Stimulated activated CD4-positive, alpha-beta T cell treated with anti-CD3 and anti-CD28 coated beads, Interleukin-1b, Interleukin-23, amount 100 ng/mL, for 1 hour (primary cell): ENCODE measurements at places on chromosomes 3 and 15.

DNA sequence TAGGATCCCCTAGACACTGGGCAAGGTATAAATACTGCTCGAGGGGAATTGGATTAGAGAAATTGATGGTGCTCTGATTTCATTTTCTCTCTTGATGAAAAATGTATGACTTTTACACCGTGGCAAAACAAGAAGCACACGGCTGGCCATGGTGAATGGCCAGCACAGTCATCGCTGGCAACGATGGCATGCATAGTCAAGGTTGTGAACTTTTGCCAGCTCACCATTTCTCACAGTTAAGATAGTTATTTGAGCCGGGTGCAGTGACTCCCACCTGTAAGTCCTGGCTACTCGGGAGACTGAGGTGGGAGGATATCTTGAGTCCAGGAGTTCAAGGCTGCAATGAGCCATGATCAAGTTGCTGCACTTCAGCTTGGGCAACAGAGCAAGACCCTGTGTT, 95.4 kb downstream of the HMG20A start:
- DNase-seq = no peak

DNA sequence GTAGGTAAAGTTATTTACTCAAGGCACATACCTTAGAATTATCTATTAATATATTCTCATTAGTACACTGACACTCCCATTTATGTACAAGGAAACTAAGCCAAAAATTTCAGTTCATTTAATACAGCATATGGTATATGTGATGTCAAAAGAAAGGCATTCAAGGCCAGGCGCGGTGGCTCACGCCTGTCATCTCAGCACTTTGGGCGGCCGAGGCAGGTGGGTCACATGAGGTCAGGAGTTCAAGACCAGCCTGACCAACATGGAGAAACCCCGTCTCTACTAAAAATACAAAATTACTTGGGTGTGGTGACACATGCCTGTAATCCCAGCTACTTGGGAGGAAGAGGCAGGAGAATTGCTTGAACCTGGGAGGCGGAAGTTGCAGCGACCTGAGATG, 435.2 kb downstream of the GBE1 start:
- no peak for DNase-seq

GRCh38 chr3:96813134-96813819, 1.1 kb upstream of the EPHA6 start:
- no peak for DNase-seq

- DNase-seq = no peak
These were observed 19.5 kb downstream of the SHF start for GRCh38 chr15:45168286-45168685.

DNA sequence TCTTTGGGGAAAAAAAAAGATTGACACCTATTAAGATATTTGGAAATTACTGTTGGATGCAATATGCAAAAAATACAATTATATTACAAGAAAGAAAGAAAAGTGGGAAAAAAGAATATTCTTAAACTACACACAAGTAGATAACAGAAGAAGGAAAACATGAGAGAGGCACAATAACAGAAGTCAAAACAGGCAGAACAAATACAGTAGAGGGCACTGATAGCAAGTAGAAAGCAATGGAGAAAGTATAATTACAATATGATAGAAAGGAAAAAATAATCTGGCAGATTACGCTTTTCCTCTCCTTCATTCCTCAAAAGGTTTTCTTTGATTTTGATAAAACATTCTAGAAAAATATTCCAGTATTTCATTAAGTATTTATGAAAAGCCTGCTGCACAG, 72.1 kb downstream of the ADAM10 start:
- DNase-seq = no peak

- no peak for DNase-seq
These were observed 100.5 kb upstream of the SKOR1 start for GRCh38 chr15:67724691-67725375.

- DNase-seq = no peak
These were observed 256.7 kb upstream of the SATB1 start for GRCh38 chr3:18681818-18682345.

DNA sequence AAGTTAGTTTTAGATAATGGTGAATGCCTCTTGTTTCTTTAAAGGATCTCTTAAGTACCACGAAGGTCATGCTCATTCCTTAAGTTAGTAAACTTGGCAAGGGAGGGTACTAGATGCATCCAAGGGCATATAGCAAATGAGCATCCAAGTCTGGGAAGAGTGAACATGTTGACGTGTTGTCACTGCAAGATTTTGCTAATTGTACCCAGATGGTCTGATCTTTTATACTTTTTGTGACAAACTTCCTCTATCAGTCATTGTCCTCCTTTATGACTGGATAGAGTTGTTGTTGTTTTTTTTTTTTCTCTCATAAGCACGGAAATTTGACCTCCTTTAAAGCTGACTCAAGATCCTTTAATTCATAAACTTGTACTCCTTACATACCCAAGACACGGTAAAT, 121.3 kb downstream of the CHST2 start:
- no peak for DNase-seq
